ENCODE measurements at places on chromosomes 2 and 18.

- DNase-seq = no peak
Observed at GRCh38 chr2:135874777-135875365, 1.4 kb downstream of the MCM6 start.

DNA sequence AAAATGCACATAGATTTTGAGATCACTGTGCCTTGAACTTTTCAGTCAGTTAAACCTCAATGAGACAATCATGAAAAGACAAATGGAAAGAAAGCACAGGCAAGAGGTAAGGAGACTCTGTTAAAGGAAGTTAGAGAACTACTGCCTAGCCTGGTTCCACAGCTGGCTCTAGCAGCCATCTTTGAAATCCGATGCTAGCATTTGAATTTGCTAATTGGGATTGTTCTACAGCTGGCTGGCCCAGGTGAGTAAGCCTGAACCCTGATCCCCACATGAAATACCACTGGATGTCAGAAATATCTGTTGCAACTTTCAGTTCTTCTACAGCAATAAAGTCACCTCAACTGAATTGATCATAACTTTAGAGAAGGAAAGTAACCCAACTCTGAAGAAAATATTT, 315.2 kb upstream of the CHAC2 start:
- no peak for DNase-seq

GRCh38 chr2:74696829-74697228, 42.8 kb downstream of the SEMA4F start:
- DNase-seq = no peak

DNA sequence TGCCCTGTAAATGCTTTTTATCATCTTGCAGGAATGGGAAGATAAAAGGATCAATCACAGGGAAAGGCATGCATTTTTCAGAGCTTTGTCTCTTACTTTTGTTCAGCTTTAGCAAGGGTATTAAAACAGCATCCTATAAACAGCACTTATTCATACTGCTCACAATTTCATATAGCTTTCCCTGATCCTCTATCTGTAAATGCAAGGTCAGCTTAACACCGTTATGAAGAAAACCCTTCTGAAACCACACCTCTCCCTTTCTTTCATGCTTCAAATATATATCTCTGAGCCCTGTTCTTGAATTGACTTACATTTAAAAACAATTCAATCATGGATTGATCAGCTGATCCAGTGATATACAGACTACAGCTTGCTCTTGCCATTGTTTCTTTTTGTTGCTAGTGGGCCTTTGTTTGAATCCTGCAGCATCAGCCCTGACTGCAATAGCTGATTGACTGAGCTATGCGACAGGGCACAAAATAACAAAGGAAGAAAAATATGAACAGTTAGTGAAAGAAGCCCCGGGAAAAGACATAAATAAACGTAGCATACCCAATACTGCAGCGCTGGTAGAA, 795.5 kb upstream of the CDH2 start:
- DNase-seq = no peak

GRCh38 chr2:55165626-55166025, 66.5 kb downstream of the CLHC1 start:
- DNase-seq = no peak

DNA sequence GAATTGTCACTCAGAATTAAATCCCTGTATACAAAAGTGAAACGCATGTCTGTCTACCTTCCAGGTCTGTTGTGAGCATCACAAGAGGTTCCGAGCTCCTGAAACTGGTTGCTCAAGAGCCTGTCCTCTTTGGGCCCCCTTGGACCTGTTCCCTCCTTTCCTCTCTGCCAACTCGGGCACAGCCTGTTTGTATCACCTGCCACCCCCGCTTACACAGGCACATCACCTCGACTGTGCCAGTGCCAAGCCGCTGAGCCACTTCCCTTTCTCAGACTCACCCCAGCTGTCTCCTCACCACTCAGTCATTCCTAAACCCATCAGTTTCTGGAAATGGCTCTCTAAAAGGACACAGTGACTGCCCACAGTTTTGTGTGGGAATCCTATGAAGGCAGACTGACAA, 3.1 kb downstream of the EFR3B start:
- peak; percentile 9 for DNase-seq

DNA sequence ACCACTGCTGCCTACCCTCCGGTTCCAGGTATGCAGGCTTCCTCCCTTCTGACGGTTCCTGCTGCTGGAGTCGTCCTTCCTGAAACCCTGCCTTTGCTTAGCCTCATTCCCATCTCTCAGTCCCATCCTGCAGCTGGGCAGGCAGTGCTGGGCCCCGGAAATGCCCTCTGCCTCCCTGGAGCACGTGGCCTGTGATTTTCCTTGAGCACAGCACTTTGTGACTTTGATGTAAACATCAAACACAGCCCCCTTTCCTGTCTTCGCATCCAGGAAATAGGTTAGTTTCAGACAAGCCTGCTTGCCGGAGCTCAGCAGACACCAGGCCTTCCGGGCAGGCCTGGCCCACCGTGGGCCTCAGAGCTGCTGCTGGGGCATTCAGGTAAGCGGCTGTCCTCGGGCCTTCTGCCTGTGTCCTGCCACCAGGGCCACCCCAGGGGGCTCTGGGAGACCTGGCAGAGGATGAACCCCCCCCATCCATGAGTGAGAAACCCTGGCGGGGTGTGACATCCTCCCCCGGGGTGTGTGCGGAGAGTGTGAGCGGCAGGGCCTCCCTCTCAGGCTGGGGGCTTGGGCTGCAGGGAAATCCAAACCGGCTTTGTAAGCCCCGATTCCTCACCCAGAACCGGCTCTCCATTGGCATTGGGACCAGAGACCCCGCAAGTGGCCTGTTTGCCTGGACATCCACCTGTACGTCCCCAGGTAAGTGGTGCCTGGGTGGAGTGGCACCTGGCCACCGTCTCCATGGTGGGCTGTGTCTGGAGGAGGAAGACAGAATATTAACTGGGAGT, at the start of gene ZAP70:
TSS of gene ZAP70 (plus strand) at position 281 of the 788 bp plus-strand sequence. CDS start 10,461 bp downstream, outside the sequence.
- DNase-seq = peak; percentile 62

DNA sequence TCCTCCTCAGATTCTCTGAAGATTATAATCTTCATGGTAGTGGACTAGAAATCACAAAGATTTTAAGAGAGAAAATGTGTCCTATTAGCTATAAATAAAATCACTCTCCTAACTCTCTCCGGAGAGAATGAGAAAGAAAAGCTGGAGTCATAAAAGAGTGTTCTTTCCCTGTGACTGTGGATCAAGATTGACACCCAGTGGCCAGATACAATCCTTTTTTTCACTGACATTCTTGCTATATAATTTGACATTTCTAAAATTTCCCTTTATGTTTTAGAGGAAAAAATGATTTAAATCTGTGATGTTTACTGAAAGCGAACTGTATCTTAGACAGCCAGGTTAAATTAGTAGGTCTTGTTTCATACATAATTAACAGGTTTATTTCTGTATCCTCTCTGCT, 35.4 kb upstream of the LRP2 start:
- no peak for DNase-seq

GRCh38 chr2:170812710-170813600, 3.7 kb upstream of the GAD1 start:
- DNase-seq = no peak

DNA sequence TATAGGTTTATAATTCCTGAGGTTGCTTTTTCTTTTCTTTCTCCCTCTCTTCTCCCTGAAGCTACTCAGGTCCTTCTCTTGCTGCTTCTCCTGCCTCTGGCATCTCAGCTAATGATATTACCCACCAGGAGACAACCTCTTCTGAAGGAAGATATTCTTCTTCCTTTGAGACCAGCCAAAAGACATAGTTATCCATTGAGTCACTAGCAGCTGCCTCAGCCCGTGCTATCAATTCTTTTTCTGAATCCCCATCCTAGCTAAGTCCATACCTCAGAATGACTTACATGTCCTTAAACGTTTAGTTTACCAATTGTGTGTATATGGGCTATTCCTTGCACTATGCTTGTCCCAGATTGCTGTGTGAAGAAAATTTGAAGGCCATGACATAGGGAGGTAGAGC, 25.0 kb upstream of the RNF103 start:
- no peak for DNase-seq

- DNase-seq = no peak
Observed at GRCh38 chr2:84723831-84724230, 157.1 kb downstream of the TRABD2A start.

GRCh38 chr2:46392561-46393346, 86.6 kb upstream of the TMEM247 start:
- DNase-seq = no peak

DNA sequence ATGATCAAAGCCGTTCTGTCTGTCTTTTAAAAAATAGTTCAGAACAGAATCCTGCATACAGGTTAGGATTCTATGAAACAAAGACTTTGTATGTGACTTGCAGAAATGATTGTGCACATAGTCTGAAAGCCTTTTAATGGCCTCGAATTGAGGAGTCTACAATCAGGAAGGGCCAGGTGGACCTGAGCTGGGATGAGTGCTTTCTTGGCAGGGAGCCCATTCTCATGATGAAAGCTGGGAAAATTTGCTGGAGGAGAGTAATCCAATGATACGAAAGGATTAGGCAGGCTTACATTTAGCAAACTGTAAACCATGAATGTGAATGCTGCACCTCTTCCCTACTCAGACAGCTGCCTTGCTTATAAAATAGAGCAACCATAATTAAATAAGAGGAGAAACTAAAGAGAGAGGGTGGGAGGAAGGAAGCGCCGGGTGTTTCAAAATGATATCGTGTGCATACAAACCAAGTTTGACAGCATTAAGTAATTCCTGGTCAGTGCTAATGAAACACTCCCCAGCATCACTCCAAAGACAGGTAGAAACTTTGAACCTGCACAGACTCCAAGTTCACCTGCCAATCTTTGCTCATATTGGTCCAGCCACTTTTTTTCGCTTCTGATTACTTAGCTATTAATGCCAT, 23.7 kb upstream of the CXCR4 start:
- DNase-seq = no peak

- no peak for DNase-seq
Observed at GRCh38 chr2:71256421-71256820, 29.5 kb upstream of the PAIP2B start.

- DNase-seq = peak; percentile 34
Observed at GRCh38 chr2:42935692-42936671, 143.6 kb upstream of the HAAO start.

GRCh38 chr2:164039270-164039669, 303.5 kb upstream of the FIGN start:
- DNase-seq = no peak

DNA sequence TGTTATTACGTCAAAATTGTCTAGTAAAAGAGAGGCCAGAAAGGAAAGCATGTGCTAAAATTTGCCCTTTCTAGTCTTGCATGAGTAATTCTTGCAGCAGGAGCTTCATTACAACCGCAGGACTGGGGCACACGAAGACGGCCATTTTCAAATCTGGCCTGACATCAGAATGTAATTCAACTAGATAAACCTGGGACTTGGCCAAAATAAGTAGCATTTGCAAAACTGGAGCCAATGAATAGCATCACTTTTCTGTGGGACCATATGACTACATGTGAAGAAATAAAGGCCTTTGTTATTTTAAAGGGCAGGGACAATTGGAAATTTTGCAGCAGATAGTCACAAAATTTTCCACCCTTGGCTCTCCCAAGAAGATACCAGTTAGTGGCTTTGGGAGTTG, 3.0 kb upstream of the FZD7 start:
- no peak for DNase-seq

GRCh38 chr2:236061497-236061896, 106.7 kb downstream of the GBX2 start:
- DNase-seq = no peak

DNA sequence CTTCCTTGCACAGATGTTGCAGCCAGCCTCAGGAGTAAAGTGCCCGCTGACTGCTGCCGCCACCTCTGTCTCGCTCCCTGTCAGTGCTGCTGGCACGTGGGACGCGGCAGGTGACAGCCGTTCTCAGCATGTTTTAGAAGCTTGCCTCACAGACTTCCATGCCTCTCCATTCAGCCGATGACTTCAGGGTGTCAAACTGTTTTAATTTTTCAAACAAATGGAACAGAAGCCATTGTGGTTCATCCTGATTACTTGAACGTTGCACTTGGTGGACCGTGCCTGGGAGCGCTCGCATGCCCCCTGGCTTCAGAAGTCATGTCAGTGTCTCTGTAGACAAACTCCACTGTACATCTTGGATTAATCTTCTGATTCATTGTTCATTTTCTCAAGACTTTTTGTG, 62.7 kb upstream of the EML6 start:
- no peak for DNase-seq

DNA sequence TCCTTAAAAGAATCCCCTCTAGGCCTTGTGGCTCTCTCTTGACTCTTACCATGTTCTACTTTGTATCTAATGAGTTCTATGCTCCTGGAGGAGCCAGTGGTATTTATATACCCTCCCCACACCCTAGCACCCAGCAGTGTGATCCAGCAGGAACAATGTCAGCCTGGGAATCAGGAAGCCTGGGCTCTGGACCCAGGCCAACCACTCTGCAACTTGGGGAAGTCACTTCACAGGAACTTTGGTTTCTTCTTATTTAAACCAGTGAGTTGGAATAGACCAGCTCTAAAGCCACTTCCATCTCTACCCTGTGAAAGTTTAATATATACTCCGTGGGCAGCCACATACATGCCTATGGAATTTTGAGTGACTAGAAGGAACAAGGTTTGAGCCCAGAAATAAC, 11.6 kb upstream of the SPTBN1 start:
- DNase-seq = no peak

- peak; percentile 55 for DNase-seq
Observed at GRCh38 chr2:233082931-233083755, 23.0 kb downstream of the INPP5D start.

DNA sequence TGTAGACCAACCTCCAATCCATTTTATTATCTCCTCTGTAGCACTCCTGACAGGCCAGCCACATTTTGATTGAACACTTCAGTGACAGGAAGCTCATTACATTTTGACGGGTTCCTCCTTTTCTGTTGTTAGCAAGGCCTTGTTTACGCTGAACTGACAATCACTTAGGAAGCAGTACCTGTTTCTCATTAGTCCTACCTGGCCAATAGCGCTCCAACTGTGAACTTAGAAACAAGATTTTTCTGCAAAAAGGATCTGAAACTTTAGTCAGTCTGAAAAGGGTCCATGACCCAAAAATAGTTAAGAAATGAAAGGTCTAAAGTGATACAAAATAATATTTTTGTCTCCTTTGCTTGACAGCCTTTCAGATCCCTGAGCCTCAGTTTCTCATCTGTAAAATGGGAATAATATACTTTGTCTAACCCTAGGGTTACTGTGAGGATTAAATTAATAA, 119.6 kb upstream of the MSTN start:
- DNase-seq = no peak

GRCh38 chr2:75054296-75054695, 95.9 kb downstream of the POLE4 start:
- no peak for DNase-seq

Data from activated naive CD4-positive, alpha-beta T cell treated with anti-CD3 and anti-CD28 coated beads, Interleukin-2, amount 50 U/mL, for 72 hours (primary cell).